M059J (cell line): ENCODE measurements at places on chromosomes 3 and 15. TPM values are rescaled to one million over a fixed set of nuclear protein-coding genes. Genes with fewer than 3 reads are reported as not detected.
A peak's percentile ranks its signal among the peaks of the same experiment; 100 is the strongest.

- no peak for DNase-seq
Observed at GRCh38 chr3:196737655-196738054, 2.0 kb upstream of the PAK2 start.

GRCh38 chr3:13016083-13016720 is 57.0 kb downstream of the IQSEC1 start:
- no peak for DNase-seq

- peak; percentile 83 for DNase-seq
Observed at GRCh38 chr3:129627350-129628168, 21.1 kb upstream of the PLXND1 start.

Gene CCR9
- not detected in 2 replicates for total RNA-seq

- peak; percentile 83 for DNase-seq
Observed at GRCh38 chr15:62569460-62570404, 404.6 kb upstream of the C2CD4B start.

Gene PFKFB4
- total RNA-seq = 19.5 and 31.0 TPM in 2 replicates

DNA sequence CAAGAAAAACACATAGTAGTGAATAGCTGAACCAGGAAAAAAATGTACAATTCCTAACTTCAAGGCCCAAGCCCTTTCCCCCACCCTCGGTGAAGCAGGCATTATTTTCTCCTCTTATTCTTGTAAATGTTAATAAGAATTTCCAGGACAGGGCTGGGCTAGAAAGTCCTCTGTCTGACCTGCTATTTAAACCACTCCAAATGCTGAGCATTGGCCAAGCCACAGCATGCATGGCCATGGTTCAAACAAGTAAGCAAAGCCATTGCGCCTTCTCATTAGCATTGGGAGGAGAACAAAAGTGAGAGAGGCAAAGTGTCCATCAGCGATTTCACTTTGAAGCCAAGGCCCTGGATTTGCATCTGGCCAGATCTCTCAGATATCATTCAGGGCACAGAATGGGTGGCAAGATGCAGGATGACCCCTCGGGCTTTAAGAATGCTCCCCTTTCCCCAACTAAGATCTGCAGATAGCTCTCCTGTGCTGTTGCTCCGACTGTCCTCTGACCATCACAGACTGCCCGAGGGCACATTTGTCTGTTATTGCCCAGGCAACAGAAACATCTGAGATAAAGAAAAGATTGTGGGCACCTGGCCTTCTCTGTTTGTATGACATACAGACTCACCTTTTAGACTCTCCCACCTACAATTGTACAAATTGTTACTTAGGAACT is 46.3 kb downstream of the CEMIP start:
- peak; percentile 51 for DNase-seq

Gene TIGIT
- total RNA-seq = not detected in 2 replicates

GRCh38 chr3:111874177-111874820 is 15.2 kb downstream of the PHLDB2 start:
- peak; percentile 90 for DNase-seq
